ENCODE measurements at places on chromosomes 16 and 17. TPM values are rescaled to one million over a fixed set of nuclear protein-coding genes. Genes with fewer than 3 reads are reported as not detected.

The CBX8 gene
- total RNA-seq = 13.9 TPM

The PYDC1 gene
- total RNA-seq = not detected

The COA3 gene
- total RNA-seq = 136 TPM

The KRT20 gene
- total RNA-seq = 0.41 TPM

The CNTD1 gene
- total RNA-seq = 0.17 TPM

The HSD17B1 gene
- 1.6 TPM for total RNA-seq

All from A549 treated with Hydrocortisone at 1 μM for 4 hours (cell line).